H1 (cell line): ENCODE measurements at places on chromosomes 11 and 22. TPM values are rescaled to one million over a fixed set of nuclear protein-coding genes. Genes with fewer than 3 reads are reported as not detected.

Gene OR56B4
- not detected in 2 replicates for total RNA-seq

Gene C11orf52
- 1.7 and 2.2 TPM in 2 replicates for total RNA-seq

Gene OLFML1
- 0.24 TPM in 1 of 2 replicates, not detected in the other for total RNA-seq

Gene HTR3A
- 6.5 and 7.5 TPM in 2 replicates for total RNA-seq

Gene CADM1
- total RNA-seq, result 25.3 and 29.3 TPM in 2 replicates

Gene FGF19
- total RNA-seq, result 14.8 and 15.4 TPM in 2 replicates

Gene PPP6R3
- total RNA-seq, result 146 and 150 TPM in 2 replicates

Gene RBMXL2
- not detected in 2 replicates for total RNA-seq

DNA sequence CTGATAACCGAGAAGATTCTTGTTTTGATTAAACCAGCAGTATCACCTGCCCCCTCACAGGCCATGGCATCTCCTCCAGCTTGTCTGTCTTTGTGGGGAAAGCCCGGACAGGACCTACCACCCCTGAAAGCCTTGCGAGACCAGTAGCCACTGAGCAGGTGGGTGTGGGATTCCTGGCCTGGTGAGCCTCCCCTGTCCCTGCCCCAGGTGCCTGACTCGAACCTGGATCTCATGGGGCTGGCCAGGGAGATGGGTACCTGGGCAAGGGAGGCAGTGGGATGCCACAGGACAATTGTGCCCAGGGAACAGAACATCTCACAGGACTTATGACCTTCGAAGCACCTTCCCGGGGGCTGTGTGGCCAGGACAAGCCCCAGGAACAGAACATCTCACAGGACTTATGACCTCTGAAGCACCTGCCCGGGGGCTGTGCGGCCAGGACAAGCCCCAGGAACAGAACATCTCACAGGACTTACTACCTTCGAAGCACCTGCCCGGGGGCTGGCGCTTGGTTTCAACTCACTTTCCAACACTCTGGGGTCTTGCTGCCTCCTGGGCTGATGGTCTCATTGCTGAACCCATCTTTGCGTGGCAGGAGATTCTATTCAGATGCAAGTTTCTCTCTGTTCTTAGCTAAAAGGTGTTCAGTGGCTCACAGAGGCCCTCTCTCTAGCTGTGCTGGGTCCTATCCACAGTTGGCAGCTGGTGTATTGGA lies 854.5 kb downstream of the BRD1 start:
- no peaks in the 10 kb centered on the region; the same call in 1 of the 2 replicates for H3K27me3 ChIP-seq
- H3K4me3 ChIP-seq, result no peak overlapping the region
- no peak overlapping the region for H3K27ac ChIP-seq
- H3K36me3 ChIP-seq, result no peaks in the 10 kb centered on the region
- no peak for DNase-seq
- H3K4me1 ChIP-seq, result no peaks in the 10 kb centered on the region; the same call in 1 of the 2 replicates

DNA sequence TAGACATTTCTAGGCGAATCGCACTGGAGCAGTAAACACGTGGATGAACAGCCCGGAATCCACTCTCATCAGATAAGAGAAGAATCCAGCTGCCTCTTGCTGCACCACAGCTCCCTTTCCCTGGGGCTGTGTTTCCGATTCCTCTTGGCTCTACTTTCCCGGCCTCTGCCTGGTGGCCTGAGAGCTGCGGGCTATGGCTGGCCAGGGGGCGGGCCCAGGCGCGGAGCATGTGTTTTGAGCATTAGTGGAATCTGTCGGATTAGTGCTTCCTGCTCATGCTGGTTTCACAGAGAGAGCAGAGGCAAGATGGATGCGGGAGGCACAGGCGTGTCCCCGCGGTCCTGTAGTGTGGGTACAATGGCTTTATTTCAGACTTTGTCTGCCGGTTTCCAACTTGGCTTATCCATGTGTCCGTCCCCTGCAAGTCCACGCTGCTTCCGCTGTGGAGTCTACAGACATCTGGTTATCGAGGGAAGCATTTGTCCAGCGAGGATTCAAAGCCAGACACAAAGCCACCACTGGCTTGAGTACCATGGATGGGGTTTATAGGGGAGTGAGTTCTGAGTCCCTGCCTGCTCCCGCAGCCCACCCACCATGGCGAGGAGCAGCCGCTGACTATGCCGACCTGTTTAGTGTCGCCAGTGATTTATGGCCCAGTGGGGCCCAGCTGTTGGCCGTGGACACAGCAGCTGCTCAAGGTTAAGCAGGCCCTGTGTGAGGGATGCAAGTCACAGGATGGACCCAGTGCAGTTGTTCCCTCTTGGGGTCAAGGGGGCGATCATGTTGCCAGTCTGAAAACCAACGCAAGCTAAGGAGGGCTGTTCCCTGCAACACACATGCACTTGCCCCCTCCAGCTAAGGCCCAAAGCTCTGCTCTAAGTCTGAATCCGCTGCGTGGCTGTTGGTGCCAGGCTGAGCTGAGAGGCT lies 43.3 kb upstream of the EP300 start:
- H3K27ac ChIP-seq, result no peak overlapping the region
- no peak overlapping the region for H3K4me3 ChIP-seq
- H3K27me3 ChIP-seq, result no peaks in the 10 kb centered on the region
- H3K4me1 ChIP-seq, result no peaks in the 10 kb centered on the region; the same call in 1 of the 2 replicates
- no peak for DNase-seq

DNA sequence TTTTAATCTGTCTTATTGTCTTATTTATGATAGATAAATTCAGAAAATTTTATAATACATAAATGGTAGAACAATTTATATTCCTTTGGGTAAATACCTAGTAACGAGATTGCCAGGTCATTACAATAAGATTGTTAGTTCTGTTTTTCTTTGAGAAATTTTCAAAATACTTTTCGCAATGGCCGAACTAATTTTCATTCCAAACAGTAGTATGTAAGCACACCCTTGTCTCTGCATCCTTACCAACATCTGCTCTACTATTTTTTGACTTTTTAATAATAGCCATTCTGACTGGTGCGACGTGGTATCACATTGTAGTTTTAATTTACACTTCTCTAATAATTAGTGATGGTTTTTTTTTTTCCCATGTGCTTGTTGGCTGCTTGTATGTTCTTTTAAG lies 351.4 kb upstream of the LUZP2 start:
- H3K27ac ChIP-seq, result no peak overlapping the region
- no peak overlapping the region for H3K4me3 ChIP-seq
- H3K4me1 ChIP-seq, result no peaks in the 10 kb centered on the region
- no peaks in the 10 kb centered on the region for H3K27me3 ChIP-seq
- no peak for DNase-seq

DNA sequence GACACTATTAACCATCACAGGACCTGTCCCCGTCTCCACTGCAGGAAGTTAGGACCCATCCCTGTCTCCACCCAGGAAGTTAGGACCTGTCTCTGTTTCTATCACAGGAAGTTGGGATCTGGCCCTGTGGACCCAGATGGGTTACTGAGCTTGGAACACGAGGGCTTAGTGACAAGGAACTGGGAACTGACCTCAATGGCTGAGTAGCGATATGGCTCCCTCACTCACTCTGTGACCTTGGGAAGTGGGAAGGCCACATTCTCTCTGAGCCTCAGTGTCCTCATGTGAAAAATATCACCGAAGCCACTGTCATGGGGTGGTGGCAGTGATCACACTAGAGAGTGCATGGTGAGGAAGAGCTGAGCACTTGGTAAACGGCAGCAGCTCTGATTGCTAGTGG lies 59.4 kb downstream of the FBLN1 start:
- peaks cover 11% of the 10 kb centered on the region; the same call in 1 of the 2 replicates for H3K36me3 ChIP-seq
- DNase-seq, result no peak
- no peaks in the 10 kb centered on the region for H3K27me3 ChIP-seq
- H3K27ac ChIP-seq, result no peak overlapping the region
- no peaks in the 10 kb centered on the region for H3K4me1 ChIP-seq
- H3K4me3 ChIP-seq, result no peak overlapping the region

DNA sequence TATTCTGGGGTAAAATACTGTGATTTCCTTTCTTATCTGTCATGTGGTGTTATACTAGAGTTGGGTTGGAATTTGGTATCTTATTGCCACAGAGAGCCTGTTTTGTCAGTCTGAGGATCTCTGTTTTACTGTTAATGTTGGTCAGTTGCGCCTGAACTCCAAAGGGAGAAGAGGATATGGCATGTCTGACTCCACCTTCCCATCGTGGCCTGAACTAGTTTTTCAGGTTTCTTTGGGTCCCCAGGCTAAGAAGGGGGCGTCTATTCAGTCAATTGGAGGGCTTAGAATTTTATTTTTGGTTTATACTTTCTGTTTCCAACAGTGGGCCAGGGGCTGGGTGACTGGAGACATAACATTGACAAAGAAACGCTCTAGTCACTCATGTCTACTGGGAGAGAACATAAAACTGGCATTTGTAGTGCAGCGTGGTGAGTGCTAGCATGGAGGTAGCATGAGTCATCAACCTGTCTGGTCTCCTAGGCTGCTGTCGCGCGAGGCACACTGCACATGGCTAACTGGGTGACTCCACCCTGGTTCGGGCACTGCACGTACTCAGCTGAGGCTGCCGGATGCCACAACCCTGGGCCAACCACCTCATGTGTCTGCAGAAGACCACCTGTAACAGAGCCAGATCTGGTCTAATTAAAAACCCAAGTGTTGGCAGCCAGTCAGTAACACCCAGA lies 120.1 kb upstream of the OR9Q1 start:
- H3K27me3 ChIP-seq, result no peaks in the 10 kb centered on the region
- H3K27ac ChIP-seq, result no peak overlapping the region
- peaks cover 3% of the 10 kb centered on the region; the same call in 1 of the 2 replicates for H3K4me1 ChIP-seq
- H3K36me3 ChIP-seq, result no peaks in the 10 kb centered on the region
